HAP-1 (cell line): ENCODE measurements at places on chromosomes 13 and 19.
A peak's percentile ranks its signal among the peaks of the same experiment; 100 is the strongest.

DNA sequence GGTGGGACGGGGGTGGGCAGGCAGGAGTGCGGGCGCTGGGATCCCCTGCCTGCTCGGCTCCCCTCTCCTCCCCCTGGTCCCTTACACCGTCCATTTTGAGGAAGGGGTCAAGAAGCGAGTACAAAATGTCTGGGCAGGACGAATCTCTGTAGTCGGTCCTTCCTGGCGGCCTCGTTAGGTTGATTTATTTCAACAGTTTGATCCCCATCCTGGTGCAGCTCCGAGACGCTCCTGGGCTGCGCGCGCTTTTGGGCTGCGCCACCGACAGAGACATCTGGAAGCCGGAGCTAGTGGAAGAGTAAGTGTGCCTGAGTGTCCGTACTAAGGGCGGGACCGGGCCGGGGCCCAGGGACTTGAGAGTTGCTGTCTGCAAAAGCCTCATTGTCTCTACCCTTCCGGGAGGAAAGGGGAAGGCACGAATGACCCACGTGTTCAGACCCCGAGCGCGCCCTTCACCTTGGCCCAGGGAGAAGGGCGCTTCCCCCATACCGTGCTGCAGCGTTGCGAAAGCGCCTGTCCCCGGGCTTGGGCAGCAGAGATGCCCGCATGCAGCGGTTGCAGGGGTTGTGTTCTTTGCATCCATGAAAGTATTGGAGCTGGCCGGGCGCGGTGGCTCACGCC lies 1.8 kb downstream of the ZNF114 start:
- DNase-seq, result peak; percentile 89

- DNase-seq, result no peak
Measured at GRCh38 chr19:10797541-10798256, 38.3 kb downstream of the TMED1 start.

GRCh38 chr13:46071590-46072249 lies 19.2 kb upstream of the ZC3H13 start:
- no peak for DNase-seq

DNA sequence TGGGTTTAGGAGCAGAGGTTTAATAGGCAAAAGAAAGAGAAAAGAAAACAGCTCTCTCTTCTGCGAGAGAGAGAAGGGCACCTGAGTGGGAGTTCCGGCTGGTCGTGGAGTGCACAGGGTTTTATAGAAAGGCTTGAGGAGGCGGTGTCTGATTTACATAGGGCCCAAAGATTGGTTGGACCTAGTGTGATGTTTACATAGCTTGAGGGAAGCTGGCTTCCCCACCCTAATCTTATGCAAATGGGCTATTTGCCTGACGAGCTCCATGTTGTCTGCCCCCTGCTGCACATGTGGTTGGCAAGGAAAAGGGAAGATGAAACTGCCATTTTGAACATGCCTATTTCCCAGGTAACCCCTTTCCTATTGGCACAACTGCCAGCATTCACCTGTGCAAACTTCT lies 21.5 kb upstream of the MEDAG start:
- no peak for DNase-seq

- no peak for DNase-seq
Measured at GRCh38 chr19:18493440-18494266, 28.2 kb downstream of the ELL start.

- no peak for DNase-seq
Measured at GRCh38 chr13:113770441-113770840, 11.4 kb downstream of the TMEM255B start.

DNA sequence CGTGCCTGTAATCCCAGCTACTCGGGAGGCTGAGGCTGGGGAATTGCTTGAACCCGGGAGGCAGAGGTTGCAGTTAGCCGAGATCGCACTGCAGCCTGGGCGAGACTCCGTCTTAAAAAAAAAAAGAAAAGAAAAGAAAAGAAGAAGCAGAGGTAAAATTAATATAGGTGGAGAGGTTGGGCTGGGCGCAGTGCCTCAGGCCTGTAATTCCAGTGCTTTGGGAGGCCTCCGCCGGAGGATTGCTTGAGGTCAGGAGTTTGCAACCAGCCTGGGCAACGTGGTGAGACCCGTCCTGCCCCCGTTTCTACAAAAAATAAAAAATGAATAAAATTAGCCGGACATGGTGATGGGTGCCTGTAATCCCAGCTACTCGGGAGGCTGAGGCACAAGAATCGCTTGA lies 912 bp upstream of the TUBA3C start:
- no peak for DNase-seq

DNA sequence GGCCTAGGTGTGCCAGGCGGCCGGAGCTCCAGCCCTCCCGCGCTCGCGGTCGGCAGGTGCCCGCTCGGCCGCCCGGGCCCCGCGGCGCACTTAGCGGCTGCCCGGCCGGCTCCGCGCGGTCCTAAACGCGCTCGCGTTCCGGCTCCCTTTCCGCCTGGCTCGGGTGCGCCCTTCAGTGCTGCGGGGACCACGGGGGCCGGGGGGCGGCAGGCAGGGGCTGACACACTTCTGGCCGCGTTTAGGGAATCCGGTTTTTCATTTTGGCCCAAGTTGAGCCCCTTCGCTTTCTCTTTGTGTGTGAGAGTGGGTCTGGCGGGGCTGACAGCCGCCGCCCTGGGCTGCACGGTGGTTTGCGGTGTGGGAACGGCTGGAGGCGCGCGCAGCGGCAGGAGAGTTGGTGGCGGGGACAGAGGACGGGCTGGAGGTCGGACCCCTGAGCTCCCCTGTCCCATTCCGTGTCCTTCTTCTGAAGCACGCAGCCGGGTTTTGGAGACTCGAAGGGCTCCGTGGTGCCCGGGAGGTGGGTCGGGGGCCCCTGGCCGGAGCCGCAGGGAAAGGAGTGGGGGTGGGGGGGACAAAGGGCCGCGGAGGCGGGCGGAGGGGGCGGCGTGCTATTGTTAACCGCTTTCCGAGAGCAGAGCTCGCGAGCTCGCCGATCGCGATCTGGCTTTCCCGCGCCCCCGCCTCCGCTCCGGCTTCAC lies 3.1 kb downstream of the FGF9 start:
- peak; percentile 36 for DNase-seq

- no peak for DNase-seq
Measured at GRCh38 chr13:25943658-25944057, 108.2 kb downstream of the SHISA2 start.

DNA sequence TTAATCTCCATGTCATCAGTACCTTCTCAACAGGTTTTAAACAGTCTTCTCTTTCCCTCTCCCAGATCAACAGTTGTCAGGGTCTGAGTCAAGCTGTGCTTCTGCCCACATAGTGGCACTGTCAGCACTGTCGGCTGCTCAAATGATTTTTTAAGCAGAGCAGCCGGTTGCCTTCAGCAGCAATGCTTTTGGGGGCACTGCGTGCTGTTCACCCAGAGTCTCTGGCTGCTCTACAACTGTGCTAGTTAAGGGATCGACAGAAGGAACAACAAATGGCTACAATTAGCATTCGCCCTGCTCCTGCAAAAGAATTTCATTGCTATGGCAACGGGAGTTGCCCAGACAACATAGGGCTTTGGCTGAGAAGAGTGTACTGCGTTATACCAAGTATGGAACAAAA lies 412.9 kb downstream of the DIAPH3 start:
- DNase-seq, result peak; percentile 88

DNA sequence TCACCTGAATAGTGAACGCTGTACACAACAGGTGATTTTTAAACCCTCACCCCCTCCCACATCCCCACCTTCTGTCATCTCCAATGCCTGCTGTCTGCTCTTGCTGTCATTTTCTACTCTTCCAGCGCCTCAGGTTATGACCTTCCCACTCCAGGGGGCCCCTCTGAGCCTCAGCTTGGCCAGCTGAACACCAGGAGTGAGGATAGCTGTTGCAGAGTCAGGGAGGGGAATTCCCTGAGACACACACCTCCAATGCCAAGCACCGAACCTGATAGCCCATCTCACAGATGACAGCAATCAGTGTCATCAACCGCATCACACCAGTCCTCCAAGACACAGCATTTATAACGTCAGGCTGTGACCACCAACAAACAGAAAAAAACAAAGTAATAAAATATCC lies 193.5 kb downstream of the ZNF536 start:
- no peak for DNase-seq

GRCh38 chr19:30029721-30030510 lies 87.9 kb downstream of the URI1 start:
- peak; percentile 56 for DNase-seq

DNA sequence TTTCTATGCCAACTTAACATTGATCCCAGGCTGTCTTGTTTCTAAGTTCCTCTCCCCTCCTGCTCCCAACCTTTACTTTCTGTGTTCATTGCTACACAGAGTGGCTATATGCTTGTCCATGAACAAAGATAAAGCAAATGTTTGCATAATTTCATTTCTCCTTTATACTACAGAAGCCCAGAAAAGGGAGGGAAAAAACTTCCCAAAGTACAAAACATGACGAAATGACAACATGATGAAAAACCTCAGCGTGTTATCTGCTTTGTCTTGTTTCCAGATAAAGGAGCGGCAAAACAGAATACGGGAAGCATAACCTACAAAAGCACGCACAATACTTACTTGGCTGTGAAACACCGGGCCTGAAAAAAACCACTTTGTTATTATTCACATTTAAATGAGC lies 336.8 kb downstream of the DNAJC15 start:
- DNase-seq, result no peak

DNA sequence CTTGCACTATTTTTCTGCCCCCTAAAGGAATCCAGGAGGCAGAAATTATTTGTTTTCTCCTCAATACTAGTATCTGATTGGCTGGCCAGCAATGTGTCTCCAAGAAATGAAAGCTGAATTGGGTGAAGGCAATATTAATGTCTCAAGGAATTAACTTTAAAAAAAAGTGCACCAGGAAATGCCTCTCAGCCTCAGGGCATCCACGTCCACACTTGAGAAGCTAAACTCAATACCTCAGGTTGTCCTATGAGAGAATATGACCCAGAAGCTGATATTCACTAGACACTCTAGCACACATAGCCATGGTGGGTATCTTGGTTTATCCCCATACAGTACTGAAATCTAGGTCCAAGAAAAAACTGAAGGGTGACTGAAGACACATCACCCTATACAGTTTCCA lies 2.1 kb downstream of the ZNF91 start:
- no peak for DNase-seq

- peak; percentile 39 for DNase-seq
Measured at GRCh38 chr19:8641908-8642547, 11.6 kb downstream of the NFILZ start.

GRCh38 chr19:17104679-17105078 lies 29.1 kb downstream of the MYO9B start:
- DNase-seq, result no peak

GRCh38 chr13:110225003-110225402 lies 82.0 kb downstream of the COL4A1 start:
- DNase-seq, result no peak

DNA sequence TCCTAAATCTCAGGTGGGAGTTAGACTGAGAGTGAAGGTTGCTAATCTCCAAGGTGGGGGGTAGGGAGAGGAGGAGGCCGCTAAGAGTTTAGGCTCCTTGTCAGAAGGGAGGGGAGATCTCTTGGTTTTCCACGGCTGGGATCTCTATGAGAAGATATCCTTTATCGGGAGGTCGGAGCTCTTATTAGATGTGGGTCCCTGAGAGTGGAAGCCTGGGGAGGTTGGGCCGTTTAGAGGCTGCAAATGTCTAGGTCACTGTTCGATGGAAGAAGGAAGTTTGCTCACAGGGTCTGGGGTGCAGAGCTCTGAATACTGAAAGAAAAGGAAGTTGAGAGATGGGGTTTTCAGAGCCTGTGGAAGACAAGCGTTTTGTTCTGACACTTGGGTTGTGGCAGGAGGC lies 3.8 kb downstream of the MYADM start:
- no peak for DNase-seq

DNA sequence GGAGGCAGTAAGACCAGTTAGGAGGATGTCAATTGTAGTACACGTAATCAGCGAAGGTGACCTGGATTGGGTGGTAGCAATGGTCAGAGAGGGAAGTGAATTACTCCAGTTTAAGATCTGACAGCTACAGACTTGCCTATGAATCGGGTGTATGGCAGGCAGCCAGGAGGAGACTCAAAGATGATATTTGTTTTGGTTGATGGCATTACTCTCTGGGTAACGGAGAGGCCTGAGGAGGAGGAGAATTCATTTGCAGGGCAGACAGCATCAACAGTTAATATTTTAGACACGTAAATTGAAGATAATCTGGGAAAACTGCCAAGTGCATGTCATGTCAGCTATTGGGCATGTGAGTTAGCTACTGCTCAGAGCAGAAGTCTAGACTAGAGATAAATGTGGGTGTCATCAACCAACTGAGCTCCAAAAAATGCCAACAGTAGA lies 109.2 kb downstream of the SGCG start:
- DNase-seq, result no peak

- no peak for DNase-seq
Measured at GRCh38 chr19:29651622-29652394, 13.5 kb upstream of the PLEKHF1 start.

DNA sequence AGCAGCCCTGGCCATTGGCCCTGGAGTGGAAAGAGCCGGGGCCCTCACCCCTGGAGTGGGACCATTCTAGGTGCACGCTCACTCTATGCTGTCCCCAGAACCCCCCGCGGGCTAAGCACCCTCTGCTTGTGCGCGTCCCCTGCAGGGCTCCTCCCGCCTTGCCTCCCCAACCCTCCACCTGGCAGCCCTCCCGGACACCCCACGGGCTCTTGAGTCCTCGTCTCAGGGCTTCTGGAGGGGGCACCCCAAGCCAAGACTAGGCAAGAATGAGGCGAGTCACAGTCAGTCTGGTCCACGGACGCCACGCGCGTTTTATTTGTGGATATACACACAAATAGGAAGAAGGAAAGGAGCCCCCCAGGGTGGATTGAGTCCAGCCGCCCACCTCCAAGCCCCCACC lies 7.0 kb upstream of the TMEM161A start:
- DNase-seq, result no peak

DNA sequence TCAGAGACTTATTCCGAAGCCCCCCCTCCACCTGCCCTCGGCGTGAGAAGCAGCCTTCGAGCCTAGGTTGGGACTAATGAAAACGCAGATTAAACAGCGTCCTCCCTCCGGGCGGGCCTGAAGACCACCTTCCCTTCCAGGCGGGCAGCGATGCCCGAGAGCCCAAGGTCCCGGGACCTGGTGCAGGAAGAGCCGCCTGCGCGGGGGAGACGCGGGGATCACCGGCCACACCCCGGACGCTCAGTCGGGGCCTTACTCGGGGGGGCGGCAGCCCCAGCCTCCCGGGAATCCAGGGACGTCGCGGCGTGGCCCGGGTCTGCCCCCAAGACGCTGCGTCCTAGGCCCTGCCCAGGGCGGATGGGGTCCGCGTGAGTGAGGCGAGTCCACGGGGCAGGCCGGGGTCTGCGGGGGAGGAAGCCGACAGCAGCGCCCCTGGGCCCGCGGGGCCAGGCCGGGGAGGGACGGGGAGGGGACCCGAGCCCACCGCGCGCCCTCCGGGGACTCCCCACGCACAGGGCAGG lies 33.3 kb upstream of the SPACA7 start:
- no peak for DNase-seq

GRCh38 chr19:8468761-8469373 lies 24.1 kb downstream of the HNRNPM start:
- no peak for DNase-seq
